ENCODE measurements at places on chromosomes 16 and 17. TPM values are rescaled to one million over a fixed set of nuclear protein-coding genes. Genes with fewer than 3 reads are reported as not detected.

CRYM gene
- 179 TPM for total RNA-seq

MT1F gene
- total RNA-seq = 7.7 TPM

GSG1L2 gene
- not detected for total RNA-seq

PERCC1 gene
- total RNA-seq = 0.46 TPM

SCGB1C2 gene
- not detected for total RNA-seq

G6PC1 gene
- total RNA-seq = not detected

NACA2 gene
- not detected for total RNA-seq

RDM1 gene
- total RNA-seq = not detected

CSH1 gene
- total RNA-seq = not detected

SLC52A1 gene
- total RNA-seq = not detected

CHAD gene
- total RNA-seq = 0.74 TPM

CA7 gene
- total RNA-seq = not detected

CACNA1G gene
- total RNA-seq = 0.17 TPM

OR1G1 gene
- not detected for total RNA-seq

KRTAP9-8 gene
- total RNA-seq = not detected

ELMO3 gene
- 0.40 TPM for total RNA-seq

GPR142 gene
- total RNA-seq = not detected

DNAAF8 gene
- 0.92 TPM for total RNA-seq

SDR42E1 gene
- total RNA-seq = 0.46 TPM

PALB2 gene
- 4.5 TPM for total RNA-seq

OR3A3 gene
- total RNA-seq = not detected

GNPTG gene
- 33.5 TPM for total RNA-seq

MIEN1 gene
- total RNA-seq = 36.0 TPM

OXLD1 gene
- 16.8 TPM for total RNA-seq

AANAT gene
- total RNA-seq = not detected

SMIM36 gene
- not detected for total RNA-seq

KRTAP4-5 gene
- not detected for total RNA-seq

C16orf46 gene
- total RNA-seq = 2.0 TPM

SPN gene
- total RNA-seq = 0.35 TPM

HCRT gene
- total RNA-seq = not detected

EIF3C gene
- total RNA-seq = 544 TPM

MAZ gene
- 70.2 TPM for total RNA-seq

SLC12A3 gene
- not detected for total RNA-seq

TEX19 gene
- not detected for total RNA-seq

SNX20 gene
- total RNA-seq = 0.52 TPM

KPNB1 gene
- 179 TPM for total RNA-seq

GUCY2D gene
- 0.50 TPM for total RNA-seq

MYL11 gene
- not detected for total RNA-seq

PRAC1 gene
- not detected for total RNA-seq

TBC1D26 gene
- not detected for total RNA-seq

PARD6A gene
- total RNA-seq = 3.2 TPM
